ENCODE measurements at places on chromosomes 4 and X.

DNA sequence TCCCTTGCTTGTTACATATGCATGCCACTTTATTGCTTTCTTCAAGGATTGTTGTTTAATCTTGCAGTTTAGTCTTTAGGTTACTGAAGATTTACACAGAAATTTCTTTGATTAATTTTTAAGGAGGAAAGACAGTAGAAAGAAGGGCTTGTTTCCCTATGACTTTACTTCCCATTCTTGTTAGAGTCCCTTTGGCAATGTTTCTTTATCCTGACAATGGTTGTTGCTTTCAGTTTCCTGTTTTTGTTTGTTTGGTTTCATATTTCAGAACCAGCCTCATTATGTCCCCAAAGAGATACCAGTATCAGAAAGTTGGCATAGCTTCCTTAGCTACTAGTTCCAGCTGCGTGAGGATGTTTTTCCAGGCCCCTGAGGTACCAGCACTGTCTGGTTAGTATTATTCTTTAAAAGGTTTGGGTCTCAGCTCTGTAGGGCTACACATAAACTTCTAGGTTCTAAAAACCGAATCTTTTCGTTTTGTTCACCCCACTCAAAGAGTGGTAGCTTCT, 61.3 kb upstream of the UNC5C start:
- DNase-seq: no peak

GRCh38 chr4:139085141-139085540, 69.6 kb downstream of the NOCT start:
- no peak for DNase-seq

DNA sequence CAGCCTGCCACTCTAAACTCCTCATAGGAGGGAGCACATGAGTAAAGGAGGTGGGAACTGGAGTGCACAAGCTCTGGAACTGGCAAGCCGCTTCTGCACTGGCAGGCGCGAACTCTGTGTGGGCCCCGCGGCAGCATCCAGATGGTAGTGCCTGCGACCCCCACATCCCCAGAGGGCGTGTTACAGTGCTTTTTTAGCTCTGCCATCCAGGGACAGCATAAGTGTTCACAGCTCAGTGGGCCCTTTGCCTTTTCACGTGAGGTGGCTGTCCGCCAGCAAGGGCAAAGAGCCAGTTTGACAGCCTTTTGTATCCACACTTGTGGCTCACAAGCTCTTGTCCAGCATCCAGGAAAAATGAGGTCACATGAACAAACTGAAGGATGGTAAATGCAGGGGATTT, 581.6 kb upstream of the DIAPH2 start:
- DNase-seq: no peak

DNA sequence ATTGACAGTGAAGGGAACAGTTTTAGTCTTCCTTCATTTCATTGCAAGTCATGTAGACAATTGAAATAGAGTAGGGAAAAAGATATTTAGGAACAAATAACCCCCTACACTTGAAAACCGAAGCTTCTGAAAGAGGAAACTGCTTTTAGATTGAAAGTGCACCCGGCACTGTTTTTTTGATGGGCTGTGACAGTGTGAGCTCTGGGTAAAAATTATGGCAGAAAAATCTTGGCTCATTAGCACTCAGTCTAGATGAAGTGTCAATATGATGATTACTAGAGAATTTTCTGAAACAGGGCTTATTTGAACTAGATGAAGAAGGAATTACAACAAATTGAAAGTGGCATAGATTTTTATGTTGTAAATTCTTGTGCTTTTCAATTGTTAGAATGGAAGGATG, 1132.4 kb downstream of the RAPGEF2 start:
- DNase-seq: no peak

- DNase-seq: no peak
Observed at GRCh38 chr4:111952688-111953087, 192.6 kb upstream of the FAM241A start.

- no peak for DNase-seq
Observed at GRCh38 chrX:40240844-40241243, 143.1 kb upstream of the BCOR start.

DNA sequence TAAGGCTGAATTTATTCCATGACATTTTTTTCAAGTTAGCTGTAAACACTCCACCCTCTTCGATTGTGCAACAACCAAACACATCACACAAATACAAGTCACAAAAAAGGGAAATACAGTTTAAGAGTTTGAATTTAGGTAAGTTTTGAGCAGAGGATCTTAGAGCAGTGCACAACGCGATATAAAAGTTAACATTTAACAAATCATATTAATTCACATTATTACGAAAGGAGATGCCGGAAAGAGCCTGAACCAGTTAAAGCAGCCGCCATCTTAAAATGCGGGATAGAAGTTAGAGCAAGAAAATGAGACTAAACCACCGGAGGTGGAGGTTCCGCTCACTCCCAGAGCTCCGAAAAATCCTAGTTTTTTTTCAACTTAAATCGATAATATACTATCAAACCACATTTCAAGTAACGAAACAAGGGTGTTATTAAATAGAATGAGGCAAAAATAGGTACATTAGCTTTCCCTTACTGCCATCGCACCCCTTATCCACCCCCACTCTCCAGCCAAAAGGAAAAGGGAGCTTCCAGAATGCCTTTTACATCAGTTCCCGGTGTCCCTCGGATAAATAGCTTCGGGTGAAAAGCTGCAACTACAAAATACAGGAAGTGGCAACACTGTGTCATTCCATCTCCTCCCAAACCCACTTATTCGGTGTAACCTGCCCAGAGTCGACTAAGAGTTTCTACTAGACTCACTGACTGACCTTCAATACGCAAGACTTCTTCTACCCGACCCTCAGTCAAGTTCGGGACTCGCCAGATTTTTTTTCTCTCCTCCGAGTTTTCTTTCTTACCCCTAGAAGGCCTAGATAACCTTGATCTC, 1.9 kb downstream of the UBE2D3 start:
- DNase-seq: no peak

DNA sequence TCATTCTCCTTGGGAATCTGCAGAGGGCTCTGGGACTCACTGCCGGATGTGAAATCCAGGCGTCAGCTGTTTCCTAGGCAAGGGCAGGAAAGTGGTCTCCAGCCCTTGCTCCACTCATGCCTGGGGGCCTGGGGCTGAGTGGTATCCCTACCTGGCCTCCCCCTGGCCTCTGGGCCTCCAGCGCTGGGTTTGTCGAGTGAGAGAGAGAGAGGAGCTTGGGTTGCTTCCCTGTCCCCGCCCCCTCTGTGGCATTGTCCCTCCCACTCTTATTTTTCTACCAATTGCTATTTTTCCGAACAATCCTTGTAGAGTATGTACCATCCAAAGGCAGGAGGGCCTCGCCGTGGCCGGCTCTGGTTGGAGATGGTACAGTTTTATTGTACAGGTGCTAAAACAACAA, 53.1 kb downstream of the ELF4 start:
- no peak for DNase-seq

DNA sequence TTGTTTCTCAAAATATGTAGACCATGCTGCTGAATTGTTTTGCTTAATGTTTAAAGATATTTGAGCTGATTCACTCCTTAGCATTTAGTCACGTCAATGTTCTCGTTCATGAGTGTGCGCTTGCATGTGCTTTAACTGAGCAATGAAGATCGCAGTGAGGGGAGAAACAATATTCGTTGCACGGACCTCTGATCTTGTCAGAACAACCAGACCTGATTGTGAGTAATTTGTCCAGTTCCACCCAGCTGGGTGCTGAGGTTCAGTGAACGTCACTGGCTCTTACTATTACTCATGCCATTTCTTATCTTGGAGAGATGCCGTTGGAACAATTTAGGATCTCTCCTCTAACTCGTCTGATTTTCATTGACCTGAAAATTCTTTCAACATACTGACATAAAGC, 15.0 kb upstream of the PRKX start:
- DNase-seq: no peak

DNA sequence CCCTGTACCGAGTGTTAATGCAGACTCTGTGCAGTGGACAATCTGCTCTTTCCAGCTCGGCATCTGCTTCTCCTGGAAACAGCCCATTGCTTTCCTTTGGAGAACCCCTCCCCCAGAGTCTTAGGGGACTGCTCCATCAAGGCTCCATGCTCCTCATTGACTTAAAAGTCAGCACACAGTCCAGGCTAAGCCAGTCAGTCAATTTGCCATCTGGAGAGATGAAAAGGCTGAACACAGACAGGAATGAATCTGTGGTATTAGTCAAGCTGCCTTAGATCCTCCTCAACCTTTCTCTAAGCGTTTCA, 20.3 kb downstream of the ATP8A1 start:
- no peak for DNase-seq

- DNase-seq: no peak
Observed at GRCh38 chrX:151970661-151971060, 3.8 kb downstream of the GABRE start.

DNA sequence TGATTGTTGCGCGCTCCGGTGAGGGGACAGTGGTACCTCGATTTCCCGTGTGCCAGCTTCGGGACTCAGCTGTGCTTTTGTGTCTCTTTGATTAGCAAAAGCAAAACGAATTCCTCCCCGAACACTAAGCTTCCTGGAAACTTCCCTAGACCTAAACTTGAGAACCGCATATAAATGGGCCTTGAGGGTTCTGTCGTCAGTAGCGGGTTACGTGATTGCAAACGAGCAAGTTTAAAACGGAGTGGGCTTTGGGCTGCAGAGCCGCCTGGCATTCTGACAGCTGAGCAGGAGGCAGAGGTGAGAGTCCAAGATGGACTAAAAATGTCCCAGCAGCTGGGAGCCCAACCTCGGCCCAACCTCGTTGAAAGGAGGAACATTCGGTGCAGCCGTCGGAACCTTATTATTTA, 1.2 kb upstream of the TAPT1 start:
- no peak for DNase-seq

DNA sequence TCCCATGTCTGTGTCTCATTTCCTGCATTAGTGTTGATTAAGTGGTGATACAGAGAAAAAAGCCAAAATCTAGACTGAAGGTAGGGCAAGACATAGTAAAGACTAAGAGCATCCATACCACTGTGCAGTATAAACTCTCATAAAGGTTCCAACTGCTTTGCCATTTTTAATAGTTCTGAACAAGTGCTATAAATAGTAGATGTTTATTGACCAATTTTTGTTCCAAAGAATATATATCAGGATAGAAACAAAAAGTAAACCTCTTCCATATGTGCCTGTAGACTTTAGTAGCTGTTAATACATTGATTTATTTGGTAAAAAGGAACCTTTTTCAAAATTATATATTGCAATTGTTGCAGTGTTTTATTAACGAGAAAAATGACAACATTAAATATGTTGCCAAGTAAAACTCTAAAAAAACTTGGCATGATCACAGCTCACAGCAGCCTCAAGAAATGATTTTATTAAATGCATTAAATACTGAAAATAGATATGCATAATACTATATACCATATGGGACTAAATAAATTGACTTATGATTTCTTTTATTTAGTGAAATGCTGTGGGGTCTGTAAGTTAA, 22.3 kb upstream of the AASDH start:
- no peak for DNase-seq
